ENCODE measurements at places on chromosomes 1 and 21.

DNA sequence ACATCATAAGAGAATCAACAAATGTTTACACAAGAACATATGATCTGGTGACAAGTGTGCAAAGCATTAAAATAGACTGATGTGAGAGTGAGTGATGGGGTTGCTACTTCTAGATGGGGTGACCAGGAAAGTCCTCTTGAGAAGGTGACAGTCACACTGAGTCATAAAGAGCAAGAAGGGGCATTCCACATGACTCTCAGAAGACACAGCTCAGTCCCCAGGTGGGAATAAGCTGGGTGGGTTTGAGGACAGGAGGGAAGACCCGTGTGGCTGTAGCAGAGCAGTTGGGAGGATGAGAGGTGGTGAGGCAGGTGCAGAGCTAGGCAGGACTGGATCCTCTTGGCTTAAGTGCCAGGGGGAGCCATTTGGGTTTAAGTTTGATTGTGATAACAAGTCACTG lies 53.1 kb downstream of the TNR start:
- no peak for DNase-seq

GRCh38 chr1:222168621-222169020 lies 379.3 kb downstream of the HHIPL2 start:
- DNase-seq = no peak

DNA sequence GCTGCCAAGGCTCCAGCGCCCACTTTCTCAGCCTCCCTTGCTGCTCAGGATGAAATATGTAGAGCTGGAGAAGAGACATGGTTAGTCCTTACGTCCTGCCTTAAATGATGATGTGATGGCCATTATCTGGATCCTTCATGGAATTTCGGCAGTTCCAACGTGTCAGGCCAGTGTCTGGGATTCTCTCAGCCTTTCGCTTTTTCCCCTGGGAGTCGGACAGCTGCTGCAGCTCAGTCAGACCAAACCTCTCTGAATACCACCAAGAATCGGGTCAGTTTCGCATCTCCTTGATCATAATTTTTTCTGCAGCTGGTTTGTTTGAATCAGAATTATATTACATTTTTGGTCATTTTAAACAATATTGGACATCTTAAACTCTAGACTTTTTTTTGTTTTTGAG lies 22.3 kb upstream of the KLHDC8A start:
- no peak for DNase-seq

- no peak for DNase-seq
Observed at GRCh38 chr1:201594575-201595245, 55.8 kb downstream of the NAV1 start.

DNA sequence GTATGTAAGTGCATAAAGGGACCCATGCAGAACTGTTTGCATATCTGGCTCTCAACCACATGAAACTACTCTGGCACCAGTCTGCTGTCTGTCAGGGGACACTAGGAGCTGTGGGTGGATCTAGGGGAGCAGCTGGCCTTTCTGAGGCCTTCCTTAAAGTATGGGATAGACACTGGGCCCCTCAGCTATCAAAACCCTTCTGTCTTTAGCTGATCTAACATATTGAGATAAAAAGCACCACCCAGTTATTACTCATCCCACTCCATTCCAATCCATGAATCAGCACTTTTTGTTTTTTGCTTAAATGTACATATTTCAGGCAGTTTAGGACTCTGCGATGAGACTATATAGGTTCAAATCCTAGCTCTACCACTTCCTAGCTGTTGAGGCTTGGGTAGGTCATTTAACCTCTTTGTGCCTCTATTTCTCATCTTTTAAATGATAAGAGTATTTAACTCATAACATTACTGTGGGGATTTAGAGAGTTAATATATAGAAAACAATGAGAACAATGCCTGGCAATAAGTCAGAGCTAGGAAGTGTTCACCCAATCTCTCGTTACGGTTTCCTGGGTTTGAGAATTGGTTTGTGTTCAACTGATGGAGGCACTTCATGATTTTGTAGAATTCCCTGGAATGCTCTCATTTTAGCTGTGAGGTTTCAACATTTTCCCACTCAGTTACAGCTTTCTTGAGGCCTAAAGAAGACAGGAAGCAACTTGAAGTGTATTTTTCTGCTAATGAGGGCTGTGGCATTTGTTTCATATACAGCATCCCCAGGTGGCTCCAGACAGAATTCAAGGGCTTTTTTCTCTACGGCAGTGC lies 68.9 kb downstream of the LRIG2 start:
- no peak for DNase-seq

Measured in GM04504 (cell line).